Fibroblast of lung (primary cell): ENCODE measurements at places on chromosomes 2 and 18. TPM values are rescaled to one million over a fixed set of nuclear protein-coding genes. Genes with fewer than 3 reads are reported as not detected.

DNA sequence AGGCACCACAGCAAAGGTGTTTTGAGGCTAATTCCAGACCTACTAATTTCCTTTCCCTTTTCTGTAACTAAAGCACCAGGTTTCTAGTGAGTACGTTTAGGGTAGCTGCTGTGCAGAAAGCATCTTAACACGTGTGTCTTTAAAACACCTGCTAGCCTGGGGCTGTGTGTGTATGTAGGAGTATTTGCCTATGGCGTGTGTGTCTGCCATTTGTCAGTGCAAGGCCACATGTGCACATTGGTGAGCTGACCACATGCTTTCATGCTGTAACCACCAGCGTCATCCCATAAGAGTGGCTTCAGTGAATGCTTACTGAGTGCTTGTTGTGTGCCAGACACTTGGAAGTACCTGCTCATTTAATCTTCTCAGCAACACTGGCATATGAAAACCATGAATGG is 241.6 kb downstream of the SEPTIN10 start:
- no peak overlapping the region for H3K4me3 ChIP-seq
- H3K27me3 ChIP-seq: no peaks in the 10 kb centered on the region
- H3K27ac ChIP-seq: no peak overlapping the region
- peaks cover 4% of the 10 kb centered on the region for H3K4me1 ChIP-seq
- no peak for DNase-seq
- H3K36me3 ChIP-seq: peaks cover 6% of the 10 kb centered on the region

GATA6 gene
- 6.3 and 10.0 TPM in 2 replicates for total RNA-seq

TRABD2A gene
- 10.8 and 14.4 TPM in 2 replicates for total RNA-seq

KLHL41 gene
- total RNA-seq: 3.8 and 4.6 TPM in 2 replicates

GRCh38 chr2:11007331-11008264 is 95.9 kb downstream of the KCNF1 start:
- H3K27me3 ChIP-seq: peaks cover 2% of the 10 kb centered on the region
- DNase-seq: no peak
- H3K4me3 ChIP-seq: no peak overlapping the region
- H3K27ac ChIP-seq: no peak overlapping the region

ZNF521 gene
- total RNA-seq: 23.6 and 43.6 TPM in 2 replicates

- peak overlapping the region; percentile 75 for H3K27ac ChIP-seq
- no peak overlapping the region for H3K4me3 ChIP-seq
- H3K27me3 ChIP-seq: no peaks in the 10 kb centered on the region
- peak; percentile 95 for DNase-seq
- no peaks in the 10 kb centered on the region for H3K36me3 ChIP-seq
Observed at GRCh38 chr2:237178396-237178795, 92.7 kb downstream of the COPS8 start.

DNA sequence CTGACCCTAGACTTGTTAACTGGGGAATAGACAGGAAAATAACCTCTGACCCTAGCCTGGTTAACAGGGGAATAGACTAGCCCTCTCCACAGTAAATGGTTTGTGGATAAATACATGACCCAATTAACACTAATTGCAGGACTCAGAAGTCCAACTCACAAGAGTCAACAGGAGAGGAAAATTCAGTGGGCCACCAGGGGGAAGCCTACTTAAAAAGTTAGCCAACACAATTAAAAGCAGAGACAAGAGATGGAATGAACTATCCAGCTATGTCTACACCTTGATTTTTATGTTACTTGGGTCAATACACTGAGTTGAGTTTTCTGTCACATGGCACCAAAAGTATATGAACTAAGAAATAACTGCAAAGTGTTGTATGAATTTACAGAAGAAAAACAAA is 158.8 kb upstream of the SLC39A10 start:
- DNase-seq: peak; percentile 19
- no peak overlapping the region for H3K27ac ChIP-seq
- no peaks in the 10 kb centered on the region for H3K27me3 ChIP-seq
- no peaks in the 10 kb centered on the region for H3K4me1 ChIP-seq
- H3K4me3 ChIP-seq: no peak overlapping the region
- no peaks in the 10 kb centered on the region for H3K36me3 ChIP-seq

DNA sequence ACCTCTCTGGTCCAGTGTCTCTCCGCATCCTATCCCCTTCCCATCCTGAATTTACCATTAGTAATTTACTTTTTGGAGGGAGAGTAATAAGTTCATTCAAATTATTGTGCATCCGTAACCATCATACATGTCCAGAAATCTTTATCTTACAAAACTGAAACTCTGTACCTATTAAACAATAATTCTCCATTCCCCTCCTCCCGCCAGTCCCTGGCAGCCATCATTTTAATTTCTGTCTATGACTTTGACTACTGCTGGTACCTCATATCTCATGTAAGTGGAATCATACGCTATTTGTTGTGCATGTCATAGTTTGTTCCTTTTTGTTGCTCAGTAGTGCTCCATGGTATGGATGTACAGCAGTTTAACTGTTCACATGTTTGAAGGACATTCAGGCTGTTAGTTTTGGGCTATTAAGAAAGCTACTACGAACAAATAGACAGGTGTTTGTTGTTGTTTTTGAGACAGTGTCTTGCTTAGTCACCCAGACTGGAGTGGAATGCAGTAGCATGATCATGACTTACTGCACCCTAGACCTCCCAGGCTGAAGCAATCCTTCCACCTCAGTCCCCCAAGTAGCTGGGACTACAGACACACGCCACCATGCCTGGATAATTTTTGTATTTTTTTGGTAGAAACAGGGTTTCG is 2.0 kb downstream of the LIMS1 start:
- H3K36me3 ChIP-seq: no peaks in the 10 kb centered on the region
- DNase-seq: peak; percentile 26
- no peak overlapping the region for H3K27ac ChIP-seq
- H3K27me3 ChIP-seq: no peaks in the 10 kb centered on the region
- H3K4me1 ChIP-seq: peaks cover 14% of the 10 kb centered on the region
- peak overlapping the region; percentile 76 for H3K4me3 ChIP-seq

TMEM200C gene
- total RNA-seq: 0.17 and 0.26 TPM in 2 replicates

SLC5A7 gene
- total RNA-seq: not detected in 2 replicates

CCDC74B gene
- total RNA-seq: 2.0 and 3.1 TPM in 2 replicates
